HFFc6 (cell line): ENCODE measurements at places on chromosomes 6 and 20. TPM values are rescaled to one million over a fixed set of nuclear protein-coding genes. Genes with fewer than 3 reads are reported as not detected.

- DNase-seq = no peak
These were observed 4.5 kb downstream of the SNAI1 start for GRCh38 chr20:49987015-49987867.

DNA sequence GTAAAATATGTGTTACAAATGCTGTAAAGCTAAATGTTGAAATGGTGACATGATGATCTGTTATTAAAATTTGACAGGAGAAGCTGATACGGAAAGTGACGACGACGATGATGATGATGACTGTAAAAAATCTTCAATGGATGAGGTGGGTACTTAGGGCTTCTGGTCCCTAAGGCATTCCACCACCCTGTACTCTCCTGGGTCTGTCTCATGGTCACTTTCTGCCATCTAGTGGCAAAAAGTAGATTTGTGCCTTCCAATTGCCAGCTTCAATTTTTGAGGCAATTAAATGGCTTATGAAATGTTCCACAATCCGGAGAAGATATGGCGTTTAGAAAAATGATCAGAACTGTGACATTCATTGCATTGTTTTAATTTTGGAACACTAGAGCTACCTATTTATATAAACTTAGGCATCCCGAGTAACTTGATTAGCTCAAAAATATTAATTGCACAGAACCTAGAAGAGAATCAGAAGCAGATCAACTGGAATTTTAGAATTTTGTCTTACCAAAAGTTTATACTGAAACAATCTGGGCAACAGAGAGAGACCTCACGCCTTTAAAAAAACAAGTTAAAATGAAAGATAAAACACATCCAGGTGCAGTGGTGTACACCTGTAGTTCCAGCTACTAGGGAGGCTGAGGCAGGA, 346.5 kb upstream of the PLCB4 start:
- peak; percentile 61 for DNase-seq

DNA sequence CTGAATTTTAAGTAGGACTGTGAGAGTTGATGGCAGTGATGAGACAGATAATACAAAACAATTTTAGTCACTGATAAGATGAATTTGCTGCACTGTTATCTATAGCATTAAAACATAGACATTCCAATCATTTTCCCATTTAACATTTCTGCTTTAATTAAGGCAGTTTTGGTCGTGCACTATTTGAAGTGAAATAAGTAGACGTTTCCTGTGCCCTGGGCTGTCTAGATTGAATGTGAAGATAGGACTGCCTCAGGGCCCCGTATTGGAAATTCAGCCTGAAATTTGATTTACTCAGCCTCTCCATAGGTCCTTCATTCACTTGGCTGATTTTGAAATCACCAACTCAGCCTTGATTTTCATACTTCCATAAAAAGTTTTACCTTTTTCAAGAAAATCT, 48.3 kb downstream of the ARID1B start:
- DNase-seq = no peak

GRCh38 chr20:63835021-63835858, 4.2 kb upstream of the ZBTB46 start:
- peak; percentile 97 for DNase-seq

DNA sequence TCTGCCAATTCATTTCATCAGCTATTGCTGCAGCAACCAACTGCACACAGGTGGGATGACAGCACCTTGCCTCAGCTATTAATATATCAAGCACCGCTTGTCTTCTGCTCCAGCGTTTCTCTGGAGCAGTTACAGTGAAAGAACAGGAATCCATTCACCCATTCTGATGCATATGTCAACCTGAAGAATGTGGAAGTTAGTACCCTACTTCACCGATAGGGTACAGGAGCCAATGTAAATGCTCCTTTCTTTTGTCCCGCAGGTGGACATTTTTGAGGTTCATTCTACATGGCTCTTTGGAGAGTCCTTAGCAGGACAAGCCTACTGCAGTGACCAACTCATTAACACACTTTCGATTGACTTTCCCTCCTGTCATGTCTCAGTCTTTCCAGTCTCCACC, 139.9 kb upstream of the PRND start:
- DNase-seq = no peak

- DNase-seq = no peak
These were observed 16.0 kb downstream of the HECA start for GRCh38 chr6:139150920-139151319.

DNA sequence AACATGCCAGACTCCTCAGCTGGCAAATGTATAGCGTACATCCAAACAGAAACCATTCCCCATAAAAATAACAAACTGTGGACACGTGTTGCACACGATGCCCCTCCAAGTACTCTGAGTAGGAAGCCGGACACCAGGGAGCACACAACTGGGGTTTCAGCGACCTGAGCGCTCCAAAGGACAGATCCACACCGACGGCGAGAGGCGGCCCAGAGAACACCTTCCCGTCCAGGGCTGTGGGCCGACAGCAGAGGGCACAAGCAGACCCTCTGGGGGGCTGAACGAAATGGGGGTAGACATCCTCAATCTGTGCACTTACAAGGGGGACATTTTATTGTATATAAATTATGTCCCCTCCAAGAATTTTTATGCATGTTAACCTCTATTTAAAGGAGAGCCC, 24.7 kb downstream of the TAF4 start:
- DNase-seq = no peak

The ZBTB46 gene
- total RNA-seq = 0.68 and 1.1 TPM in 2 replicates
